ENCODE measurements at places on chromosomes 6 and 20. TPM values are rescaled to one million over a fixed set of nuclear protein-coding genes. Genes with fewer than 3 reads are reported as not detected.

Gene MICB
- total RNA-seq: 3.1 TPM

Gene OTOR
- total RNA-seq: not detected

Gene MAVS
- total RNA-seq: 29.7 TPM

Gene ENPP3
- total RNA-seq: 0.16 TPM
